SK-N-SH (cell line): ENCODE measurements at places on chromosomes 4 and X. TPM values are rescaled to one million over a fixed set of nuclear protein-coding genes. Genes with fewer than 3 reads are reported as not detected.

DNA sequence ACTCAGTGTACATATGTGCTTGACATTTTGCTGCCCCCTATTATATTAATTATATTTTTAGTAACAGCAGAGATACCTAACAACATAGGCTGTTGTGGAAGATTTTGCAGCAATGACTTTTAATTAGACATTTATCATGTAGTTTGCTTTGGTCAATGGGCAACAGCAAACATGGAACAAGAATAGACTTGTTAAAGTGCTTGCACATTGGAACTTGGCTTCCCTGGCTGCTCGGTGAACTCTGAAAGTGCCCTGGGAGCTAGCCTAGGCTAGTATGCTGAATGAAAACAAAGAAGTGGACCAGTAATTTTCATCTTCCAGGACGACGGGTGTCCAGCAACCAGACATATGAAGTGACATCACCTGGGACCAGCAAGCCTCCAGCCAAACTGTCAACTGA, 1157.1 kb downstream of the ARAP2 start:
- no peak for DNase-seq

- DNase-seq: peak; percentile 54
Measured at GRCh38 chrX:148500423-148501385, at the start of gene AFF2. TSS of gene AFF2 (plus strand) at chrX:148500617. CDS start at chrX:148501098, 481 bp downstream.

FGG gene
- not detected in 2 replicates for polyA plus RNA-seq

TCEAL2 gene
- polyA plus RNA-seq: 0.12 and 0.23 TPM in 2 replicates

DNA sequence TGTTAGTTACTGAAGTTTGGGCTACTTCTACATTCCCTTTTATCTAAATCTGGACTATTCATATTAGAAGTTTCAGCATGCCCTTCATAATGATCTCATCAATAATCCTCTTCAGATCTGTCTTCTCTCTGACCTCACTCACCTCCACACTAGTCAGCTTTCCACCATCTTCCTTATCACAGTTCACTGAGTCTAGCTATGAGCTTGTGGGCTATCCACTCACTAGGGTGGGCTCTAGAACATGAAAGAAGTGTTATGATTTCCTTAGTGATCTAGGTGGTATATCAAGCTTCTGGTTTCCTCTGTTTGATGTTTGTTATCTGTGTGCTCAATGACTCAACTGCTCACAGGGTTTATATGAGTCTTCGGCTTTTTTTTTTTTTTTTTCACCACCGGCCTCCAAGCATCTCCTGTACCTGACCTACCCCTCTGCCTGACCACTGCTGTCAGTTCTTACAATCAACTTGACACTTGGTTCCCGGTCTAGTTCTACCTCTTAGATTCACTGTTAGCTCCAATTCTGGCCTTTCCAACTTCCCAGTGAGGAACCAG, 103.1 kb downstream of the PAPSS1 start:
- DNase-seq: no peak

DNA sequence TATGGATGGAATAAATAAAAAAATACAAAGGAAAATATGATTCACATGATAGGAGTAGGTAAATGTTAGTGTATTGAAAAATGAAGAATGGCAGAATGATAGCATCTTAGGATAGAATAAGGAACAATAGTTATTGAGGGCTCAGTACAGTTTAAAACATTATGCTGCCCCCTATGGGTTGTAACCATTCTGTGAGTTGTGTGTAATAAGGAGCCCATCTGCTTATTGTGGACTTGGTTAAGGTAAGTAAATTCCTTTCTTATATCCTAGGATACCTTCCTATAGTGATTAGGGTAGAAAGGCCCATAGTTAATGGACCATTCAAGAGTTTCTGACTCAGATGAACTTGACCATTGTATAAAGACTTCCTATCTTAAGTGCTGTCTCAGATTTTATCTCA, 195.8 kb downstream of the PDHA2 start:
- DNase-seq: no peak

NSDHL gene
- polyA plus RNA-seq: 24.8 and 26.3 TPM in 2 replicates

GRCh38 chr4:71862315-71862714, 78.4 kb upstream of the GC start:
- DNase-seq: no peak

GRCh38 chr4:158129694-158130093, 43.1 kb downstream of the GASK1B start:
- DNase-seq: no peak

DNA sequence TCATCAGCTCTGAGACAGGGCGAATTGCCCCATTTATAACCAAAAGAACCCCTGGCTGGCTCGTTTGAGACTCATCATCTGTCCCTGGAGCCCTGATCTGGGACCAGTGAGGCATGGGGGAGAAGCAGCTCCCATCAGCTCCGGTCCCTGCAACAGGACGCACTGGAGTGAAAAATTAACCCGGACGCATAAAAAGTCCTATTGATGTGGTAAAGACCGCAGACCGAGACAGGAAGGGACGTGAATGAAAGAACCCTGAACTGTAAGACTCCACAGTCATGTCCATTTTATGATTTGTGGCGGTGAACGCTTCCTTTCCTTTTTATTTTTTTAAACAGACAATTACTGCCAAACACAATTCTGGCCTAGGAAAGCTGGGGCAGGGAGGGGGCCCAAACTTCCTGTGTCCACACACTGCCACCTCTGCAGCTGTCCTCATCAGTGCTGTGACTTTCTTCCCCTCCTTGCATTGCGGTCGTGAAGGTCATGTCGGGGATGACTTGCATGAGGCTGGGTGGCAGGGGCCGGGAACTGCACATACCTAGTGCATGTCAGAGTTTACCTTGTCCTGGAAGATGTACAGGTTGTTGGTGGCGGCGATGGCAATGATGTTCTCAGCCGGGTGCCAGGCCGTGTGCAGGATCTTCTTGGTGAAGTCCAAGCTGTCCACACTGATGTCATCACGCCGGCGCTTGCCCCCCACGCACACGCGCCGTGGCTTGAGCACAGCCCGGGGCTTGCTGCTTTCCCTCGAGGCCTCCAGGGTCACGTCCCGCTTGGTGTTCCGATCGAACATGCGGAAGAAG, 53.3 kb downstream of the WFS1 start:
- DNase-seq: no peak

DNA sequence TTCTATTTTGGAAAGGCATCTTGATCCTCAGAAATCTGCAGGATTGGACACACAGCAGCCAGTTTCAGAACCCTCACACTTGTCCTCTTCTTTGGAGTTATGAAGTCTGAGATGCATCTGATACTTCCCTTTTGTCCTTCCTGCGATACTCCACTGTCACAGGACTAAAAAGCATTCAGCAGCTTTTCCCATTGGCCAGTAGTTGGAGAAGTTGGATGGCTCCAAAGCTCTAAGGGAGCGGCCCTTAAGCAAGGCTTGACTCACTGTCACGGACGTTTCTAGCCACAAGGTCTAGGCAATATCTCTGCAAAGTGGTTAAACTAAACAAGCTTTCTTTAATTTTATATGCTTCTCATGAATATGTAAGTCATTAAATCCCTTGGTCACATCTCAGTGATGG, 417.0 kb downstream of the AFF2 start:
- DNase-seq: no peak

GRCh38 chrX:143648705-143649104, 12.8 kb upstream of the SLITRK4 start:
- DNase-seq: no peak

CENPVL1 gene
- 0.03 and 0.06 TPM in 2 replicates for polyA plus RNA-seq

PARM1 gene
- not detected in 2 replicates for polyA plus RNA-seq

GRPR gene
- polyA plus RNA-seq: 1.2 and 2.8 TPM in 2 replicates

DNA sequence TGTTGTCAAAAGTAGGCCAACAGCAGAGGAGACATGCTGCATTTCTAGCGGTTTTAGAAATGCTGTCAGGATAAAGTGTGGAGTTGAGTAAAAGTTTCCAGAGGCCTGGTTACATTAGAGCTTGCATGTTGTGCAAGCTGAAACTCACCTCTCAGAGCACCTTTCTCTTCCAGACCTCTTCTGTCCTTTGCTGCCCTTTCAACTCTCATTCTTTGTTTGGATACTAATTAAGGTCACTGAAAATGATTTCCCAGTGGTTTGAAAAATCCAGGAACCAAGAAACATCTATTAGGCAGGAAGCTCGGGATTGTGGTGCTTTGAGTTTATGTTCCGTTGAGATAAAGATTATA, 426.6 kb downstream of the MAPK10 start:
- DNase-seq: no peak

GRCh38 chrX:39619182-39620009, 478.4 kb downstream of the BCOR start:
- peak; percentile 41 for DNase-seq

- no peak for DNase-seq
Measured at GRCh38 chrX:20435913-20436312, 169.2 kb upstream of the RPS6KA3 start.

- DNase-seq: peak; percentile 37
Measured at GRCh38 chrX:8738588-8739189, 6.8 kb upstream of the ANOS1 start.

DNA sequence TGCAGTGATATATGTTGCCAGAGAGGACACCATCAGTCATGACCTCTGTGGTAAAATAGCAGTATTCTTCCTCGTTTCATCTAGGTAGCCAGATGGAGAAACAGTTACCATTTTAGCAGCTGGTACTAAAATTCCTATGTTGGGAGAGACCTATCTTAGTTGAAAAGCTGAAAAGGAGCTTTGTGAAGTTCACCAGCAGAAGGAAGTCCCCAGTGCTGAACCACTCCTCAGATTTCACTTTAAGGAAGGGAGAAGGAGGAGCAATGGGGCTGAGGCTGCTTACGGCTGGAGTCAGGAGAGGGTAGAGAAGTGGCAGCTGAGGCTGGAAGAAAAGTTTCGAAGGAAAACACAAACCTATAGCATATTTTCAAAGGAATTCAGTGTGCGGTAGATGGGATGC, 103.7 kb downstream of the ATXN3L start:
- no peak for DNase-seq

DNA sequence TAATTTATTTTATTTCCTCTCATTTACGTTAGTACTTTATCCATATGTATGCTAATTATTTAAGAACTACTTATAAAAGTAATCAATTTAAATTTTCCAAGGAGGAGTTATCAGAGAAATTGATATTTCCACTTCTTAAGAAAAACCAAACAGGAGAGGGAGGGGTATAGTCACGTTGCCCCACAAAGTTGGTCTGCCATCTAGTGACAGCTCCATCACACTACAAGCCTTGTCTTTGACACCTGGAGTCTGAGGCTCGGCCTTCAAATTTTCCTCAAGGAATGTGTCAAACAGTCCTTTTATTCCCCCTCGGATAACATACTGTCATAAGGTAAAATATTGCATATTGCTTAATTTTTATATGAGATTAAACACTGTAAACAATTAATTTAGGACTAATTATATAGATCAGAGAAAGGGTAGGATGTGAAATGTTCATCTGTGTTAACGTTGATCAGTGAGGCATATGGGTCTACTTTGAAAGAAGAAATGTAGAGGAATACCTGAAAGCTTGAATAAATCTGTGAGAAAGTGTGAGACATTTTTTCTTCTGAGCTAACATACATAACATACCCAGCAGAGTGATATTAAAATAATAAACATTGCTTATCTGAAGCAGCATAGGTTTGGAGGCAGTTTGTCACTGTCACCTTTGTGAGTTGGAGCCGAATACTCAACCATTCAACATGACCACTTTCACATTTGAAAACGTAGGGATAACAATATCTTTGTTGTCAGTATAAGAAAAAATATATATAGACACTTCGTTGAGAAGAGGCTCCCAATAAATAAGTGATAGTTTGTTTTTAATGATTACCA, 114.4 kb downstream of the GLRA3 start:
- peak; percentile 60 for DNase-seq

- no peak for DNase-seq
Measured at GRCh38 chrX:132622130-132622529, 133.3 kb upstream of the MBNL3 start.

- no peak for DNase-seq
Measured at GRCh38 chr4:87077914-87078585, 142.4 kb downstream of the KLHL8 start.

DNA sequence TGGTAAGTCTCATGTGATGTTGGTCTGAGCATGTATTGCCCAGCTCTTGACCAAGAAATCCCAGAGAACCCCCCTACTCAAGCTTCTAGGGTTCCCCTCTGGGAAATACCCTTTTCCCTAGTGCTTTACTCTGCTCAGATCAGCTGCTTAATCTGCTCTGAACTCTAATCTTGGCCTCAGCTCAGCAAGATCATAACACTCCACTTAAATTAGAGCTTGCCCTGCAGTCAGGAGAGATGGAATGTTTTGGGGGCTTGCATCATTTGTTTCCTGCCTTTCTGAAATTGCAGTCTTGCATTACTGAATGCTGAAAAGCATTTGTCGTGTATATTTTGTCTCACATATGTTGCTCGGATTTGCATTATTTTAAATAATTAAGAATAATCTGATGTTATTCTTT, 1153.6 kb downstream of the FSTL5 start:
- DNase-seq: no peak

- no peak for DNase-seq
Measured at GRCh38 chr4:127352220-127353113, 280.3 kb upstream of the INTU start.

FAM184B gene
- polyA plus RNA-seq: not detected in 2 replicates

DNA sequence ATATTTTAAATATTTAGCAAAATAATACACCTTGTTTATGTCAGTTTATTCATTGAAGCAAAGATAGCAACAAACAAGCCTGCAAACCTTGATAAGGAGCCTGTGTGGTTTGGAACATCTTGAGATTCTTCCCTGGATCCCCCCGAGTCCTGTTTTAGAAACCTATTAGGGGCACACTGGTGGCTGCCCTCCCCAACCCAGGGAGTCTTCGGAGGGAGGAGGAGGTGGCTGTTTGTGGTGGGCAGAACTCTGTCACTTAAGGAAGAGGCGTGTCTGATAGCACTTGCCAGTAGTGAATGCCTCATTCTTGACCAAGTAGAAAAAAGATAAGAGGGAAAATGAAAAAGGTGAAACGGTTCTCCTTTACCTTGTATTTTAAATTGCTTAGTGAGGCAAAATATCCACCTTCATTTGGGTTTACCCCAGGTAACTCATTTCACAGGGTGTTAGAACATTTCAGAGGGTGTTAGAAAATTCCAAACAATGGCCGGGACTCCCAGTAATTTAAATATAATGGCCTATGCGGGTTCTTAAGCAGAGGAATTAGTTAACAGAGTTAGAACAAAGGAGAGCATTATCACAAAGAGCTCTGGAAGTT, 10.4 kb downstream of the KIT start:
- no peak for DNase-seq

GRCh38 chrX:2698604-2699003, 7.5 kb downstream of the CD99 start:
- no peak for DNase-seq

FGF2 gene
- 11.1 and 17.0 TPM in 2 replicates for polyA plus RNA-seq

CNGA1 gene
- polyA plus RNA-seq: 0.23 and 0.45 TPM in 2 replicates

DNA sequence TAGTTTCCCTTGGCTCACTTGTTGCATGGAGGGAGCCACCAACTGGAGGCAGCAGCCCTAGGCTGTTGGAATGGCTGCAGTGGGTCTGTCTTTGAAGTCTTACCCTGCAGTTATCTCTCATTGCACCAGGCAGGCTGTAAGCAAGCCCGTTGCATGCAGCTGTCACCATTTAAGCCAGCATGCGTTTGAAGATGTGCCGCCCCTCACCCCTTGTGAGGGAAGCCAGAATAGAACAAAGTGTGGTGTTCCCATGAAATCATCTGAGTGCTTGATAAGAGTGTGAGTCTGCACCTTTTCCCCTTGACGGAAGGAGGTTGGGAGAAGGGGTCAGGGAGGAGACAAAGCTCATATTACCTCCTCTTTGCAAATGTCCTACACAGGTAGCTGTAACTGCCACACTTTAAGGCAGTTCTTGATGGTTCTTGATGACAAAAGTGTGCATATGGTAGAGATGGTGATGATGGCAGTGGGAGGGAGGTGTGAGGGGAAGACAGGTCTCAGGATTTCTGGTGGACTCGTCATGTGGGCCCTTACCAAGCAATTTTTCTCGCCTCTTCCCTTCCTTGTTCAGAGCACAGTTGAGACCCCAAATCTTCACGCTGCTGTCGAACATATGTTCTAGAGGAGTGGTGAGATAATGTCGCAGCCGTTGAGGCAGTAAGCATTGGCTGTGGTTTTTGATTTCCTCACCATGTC, 191.4 kb upstream of the LEF1 start:
- DNase-seq: no peak

GRCh38 chr4:99467887-99468286, 32.7 kb upstream of the ADH7 start:
- no peak for DNase-seq
